ENCODE measurements at places on chromosomes 1 and 21.

- DNase-seq = no peak
Observed at GRCh38 chr1:34850382-34850781, 9.2 kb downstream of the SMIM12 start.

GRCh38 chr1:14543191-14543840 lies 55.2 kb upstream of the KAZN start:
- DNase-seq = no peak

DNA sequence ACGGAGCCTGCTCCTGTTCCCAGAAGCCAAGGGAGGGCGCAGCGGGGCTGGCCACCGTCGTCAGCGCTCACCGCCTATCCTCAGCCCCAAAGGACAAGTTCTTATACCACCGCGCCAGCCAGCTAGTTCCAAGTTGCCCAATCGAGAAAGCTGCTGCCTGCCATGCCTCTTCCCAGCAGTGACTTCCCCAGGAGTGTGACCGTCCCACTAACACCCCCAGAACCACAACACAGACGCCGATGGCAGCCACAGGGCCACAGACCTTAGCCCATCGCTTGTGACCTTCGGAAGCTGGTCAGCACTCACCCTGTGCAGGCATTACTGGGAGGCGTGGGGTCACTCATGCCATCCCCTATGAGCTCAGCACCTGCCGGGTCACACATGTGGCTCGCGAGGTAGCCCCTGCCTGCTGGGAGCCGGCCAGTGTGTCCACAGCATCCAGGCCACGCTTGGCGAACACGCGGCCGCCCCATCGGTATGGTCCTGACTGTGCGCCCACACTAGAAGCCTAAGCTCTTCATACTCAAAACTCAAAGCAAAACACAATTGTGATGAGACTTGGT lies 20.1 kb downstream of the NADK start:
- DNase-seq = no peak

DNA sequence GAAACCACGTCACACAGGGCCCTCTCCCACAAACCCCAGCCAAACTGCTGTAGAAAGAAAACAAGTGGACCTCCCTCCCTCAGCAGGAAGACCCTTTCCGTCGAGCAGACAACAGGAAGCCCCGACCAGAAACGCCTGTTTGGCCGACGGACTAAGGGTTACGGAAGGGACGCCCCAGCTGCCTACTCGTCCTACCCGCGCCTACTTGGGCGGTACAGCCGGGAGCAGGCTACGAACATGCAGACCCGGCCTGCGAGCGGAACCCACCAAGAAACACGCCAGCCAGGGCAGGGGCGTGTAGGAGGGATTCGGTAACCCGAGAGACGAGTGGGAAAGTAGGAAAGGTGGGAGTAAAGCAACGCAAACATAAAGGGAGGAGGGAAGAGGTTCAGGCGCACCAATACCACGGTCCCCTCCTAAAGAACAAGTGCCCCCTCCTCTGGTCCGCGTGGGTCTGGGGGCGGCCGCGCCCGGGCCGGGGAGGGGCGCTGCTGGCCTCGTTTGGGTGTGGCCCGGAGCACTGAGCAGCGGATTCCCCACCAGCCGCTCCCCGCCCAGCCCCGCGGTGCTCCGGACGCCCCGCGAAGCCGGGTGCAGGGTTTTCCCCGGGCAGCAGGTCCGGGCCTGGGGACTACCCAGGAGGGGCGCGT lies 450 bp downstream of the S100A10 start:
- no peak for DNase-seq

DNA sequence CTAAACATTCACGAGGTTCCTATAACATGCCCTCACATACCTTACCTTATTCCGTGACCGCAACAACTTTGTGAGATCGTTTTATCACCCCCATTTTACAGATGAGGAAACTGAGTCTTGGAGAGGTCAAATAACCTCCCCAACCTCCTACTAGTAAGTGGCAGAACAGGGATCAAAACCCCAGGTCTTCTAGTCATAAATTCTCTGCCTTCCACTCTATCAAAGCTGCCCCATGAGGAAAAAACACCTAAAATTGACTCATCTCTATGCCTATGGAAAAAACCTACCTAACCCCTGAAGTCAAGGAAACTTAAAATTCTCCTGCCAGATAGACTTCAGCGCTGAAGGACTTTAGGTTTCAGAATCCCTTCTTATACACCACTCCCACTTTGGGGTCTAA lies 69.5 kb upstream of the ERRFI1 start:
- DNase-seq = no peak
